ENCODE measurements at places on chromosomes 3 and 15.
A peak's percentile ranks its signal among the peaks of the same experiment; 100 is the strongest.

GRCh38 chr3:58234516-58234931, 3.1 kb upstream of the ABHD6 start:
- DNase-seq = no peak

- no peak for DNase-seq
Measured at GRCh38 chr15:45093622-45094357, 20.2 kb downstream of the DUOX2 start.

GRCh38 chr3:50625231-50626182, 8.6 kb downstream of the MAPKAPK3 start:
- no peak for DNase-seq

DNA sequence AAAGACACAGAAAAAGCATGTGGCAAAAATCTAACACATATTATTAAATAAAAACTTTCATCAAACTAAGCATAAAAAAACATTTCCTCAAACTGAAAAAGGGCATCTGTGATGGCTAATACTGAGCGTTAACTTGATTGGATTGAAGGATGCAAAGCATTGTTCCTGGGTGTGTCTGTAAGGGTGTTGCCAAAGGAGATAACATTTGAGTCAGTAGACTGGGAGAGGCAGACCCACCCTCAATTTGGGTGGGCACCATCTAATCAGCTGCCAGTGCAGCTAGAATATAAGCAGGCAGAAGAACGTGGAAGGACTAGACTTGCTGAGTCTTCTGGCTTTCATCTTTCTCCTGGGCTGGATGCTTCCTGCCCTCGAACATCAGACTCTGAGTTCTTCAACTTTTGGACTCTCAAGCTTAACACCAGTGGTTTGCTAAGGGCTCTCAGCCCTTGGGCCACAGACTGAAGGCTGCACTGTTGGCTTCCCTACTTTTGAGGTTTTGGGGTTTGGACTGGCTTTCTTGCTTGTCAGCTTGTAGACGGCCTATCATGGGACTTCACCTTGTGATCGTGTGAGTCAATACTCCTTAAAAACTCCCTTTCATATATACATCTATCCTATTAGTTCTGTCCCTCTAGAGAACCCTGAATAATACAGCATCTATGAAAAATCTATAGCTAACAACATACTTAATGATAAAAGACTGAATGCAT, 45.4 kb downstream of the DAZL start:
- DNase-seq = no peak

DNA sequence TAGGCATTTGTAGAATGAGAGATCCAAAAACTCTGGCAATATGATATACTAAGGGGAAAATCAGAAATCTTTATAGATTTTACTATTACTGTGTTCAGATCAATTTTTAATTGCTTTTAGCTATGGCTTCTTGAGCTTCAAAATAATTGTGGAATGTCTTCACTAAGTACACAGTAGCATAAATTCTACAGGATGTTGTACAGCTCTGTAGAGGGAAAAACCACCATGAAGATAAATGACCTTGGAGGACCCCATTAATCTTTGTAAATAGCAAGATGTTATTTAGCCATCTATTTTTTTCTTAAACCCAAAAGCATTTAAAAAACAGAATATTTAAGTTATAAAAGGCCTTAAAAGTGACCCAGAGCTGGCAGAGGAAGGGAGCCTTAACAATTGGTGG, 43.9 kb upstream of the FNDC3B start:
- DNase-seq = no peak

DNA sequence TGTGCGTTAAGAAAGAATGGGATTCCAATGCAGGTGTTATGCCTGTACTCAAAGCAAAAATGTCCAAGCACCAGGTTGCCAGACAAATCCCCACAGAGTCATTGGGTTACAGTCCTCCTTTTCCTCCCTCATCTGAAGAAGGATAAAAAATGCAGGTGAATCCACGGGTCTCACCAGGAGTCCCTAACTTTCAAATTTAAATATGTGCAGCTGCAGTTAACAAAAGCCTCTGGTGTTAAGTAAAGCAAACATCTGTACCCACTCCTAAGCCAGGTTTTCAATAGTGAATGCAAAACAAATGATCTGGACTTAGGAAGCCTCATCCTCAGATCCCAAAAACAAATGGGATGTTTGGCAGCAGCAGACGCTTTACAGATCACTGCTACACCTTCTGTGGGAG, 70.4 kb upstream of the SETMAR start:
- no peak for DNase-seq

GRCh38 chr15:95880031-95880570, 450.4 kb upstream of the NR2F2 start:
- DNase-seq = no peak

DNA sequence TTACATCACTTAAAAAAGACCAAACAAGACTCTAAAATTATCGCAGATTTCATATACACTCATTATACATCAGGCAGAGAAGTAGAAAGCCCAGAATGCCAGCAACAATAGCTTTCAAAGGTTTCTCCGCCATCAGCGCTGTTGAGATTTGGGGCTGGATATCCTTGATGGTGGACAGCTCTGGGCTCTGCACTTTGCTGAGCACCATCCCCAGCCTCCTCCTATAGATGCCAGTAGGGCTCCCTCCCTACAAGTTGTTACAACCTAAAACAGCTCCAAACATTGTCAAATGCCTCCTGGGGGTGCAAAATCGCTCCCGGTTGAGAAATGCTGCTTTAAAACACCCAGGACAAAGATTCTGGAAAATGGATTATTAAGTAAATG, 73.5 kb downstream of the ATP10A start:
- DNase-seq = no peak

DNA sequence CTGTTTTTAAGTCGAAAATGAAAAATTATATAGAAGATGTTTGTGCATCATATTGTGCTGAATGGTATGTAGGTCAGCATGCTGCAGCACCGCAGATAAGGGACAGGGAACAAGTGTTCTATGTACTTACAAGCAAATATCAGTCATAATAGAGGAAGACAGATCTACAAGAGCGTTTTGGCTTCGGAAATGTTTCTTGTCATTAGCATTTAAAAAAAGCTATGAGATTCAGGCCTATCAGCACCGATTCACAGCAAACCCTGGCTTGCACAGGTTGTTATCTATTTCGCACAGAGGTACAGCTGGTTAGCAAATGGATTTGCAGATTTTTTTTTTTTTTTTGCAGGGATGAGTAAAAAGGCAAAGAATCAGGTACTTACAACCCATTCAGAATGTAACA, 204.2 kb upstream of the TBC1D5 start:
- DNase-seq = no peak

GRCh38 chr3:48446043-48446424, 503 bp upstream of the ATRIP start:
- no peak for DNase-seq

- no peak for DNase-seq
Measured at GRCh38 chr3:86949850-86950249, 41.1 kb downstream of the VGLL3 start.

- DNase-seq = no peak
Measured at GRCh38 chr3:122031123-122031468, 9.0 kb upstream of the ILDR1 start.

GRCh38 chr3:122178711-122179110, 4.8 kb upstream of the CASR start:
- no peak for DNase-seq

DNA sequence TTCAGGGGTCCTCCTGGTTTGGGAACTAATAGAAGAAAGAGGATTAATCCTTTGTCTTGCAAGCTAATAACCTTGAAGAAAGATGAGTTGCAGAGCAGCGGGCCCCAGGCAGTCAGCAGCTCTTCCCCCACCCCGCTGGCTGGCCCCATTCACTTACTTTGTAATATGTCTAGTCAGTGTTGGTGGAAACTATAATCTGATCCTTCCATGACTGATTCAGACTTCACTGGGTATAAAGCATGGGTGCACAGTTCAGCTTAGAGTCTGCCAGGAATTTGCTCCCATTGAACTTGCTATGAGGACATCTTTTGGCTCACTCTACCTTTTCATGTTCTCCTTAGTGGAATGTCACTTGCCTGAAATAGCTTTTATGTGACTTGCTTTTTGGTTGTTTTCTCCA, 117.7 kb downstream of the CCNL1 start:
- no peak for DNase-seq

DNA sequence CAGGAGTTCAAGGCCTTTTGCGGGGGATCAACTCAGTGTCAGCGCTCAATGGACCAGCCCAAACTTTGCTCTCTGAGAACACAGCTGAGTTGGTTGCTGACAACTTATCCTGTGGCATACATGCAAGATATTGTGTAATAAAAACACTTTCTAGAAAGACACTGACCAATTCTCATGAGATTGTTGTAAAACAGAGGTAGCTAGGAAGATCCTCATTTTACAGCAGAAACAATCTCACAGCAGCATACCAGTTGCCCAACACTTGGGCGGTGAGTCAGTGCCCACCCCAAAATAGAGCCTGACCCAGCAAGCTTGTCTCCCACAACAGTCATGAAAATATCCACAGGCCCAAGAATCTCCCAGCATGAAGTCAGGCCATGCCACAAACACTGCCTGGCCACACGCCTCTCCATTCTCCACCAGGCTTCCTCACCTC, 18.2 kb downstream of the KLHL6 start:
- DNase-seq = no peak

DNA sequence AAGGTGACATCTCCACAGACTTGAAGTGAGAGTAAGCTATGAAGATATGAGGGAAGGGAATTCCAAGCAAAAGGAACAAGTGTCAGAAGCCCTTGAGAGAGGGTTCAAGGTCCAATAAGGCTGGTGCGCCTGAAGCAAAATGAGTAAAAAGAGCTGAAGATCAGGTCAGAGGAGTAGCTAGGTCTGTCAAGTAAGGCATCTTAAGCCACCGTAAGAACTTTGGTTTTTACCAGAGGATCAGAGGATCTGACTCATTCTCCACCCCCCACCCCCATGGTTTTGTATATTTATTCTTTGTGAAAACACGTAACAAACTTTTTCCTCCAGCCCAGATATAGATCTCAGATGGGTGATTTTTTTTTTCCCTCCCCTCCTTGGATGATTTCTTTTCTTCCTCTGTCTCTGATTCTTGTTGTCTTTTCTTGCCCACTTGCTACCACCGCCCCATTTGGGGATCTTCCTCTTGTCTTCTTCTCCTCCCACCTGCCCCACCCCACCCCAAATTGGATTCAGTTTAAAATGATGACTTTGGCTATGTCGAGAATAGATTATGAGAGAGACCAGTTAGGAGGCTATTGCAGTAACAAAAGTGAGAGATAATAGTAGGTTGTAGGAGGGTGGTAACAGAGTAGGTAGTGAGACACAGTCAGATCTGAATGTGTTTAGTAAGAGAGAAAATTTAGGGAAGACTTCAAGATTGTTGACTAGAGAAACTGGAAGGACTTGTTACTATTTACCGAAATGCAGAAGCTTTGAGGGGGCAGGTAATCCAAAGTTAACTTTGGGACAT, 6.1 kb downstream of the TRMT10C start:
- peak; percentile 36 for DNase-seq

GRCh38 chr3:172627057-172627809, 83.6 kb downstream of the NCEH1 start:
- DNase-seq = no peak

DNA sequence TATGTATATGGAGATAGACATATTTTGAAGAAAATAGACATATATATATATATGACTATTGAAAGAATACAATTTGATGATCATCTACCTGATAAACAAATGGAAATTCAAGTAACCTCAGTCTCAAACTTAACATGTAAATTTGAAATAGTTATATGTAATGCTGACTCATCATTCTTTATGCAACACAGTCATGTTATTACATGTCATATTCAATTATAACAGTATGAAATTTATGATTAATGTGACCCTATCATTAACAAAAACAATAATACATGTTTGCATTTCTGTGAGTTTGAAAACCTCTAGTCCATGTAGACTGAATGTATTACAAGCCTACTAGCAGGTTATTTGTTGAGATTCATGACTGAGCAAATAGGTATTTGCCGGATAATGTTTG, 204.1 kb downstream of the CADM2 start:
- DNase-seq = no peak

DNA sequence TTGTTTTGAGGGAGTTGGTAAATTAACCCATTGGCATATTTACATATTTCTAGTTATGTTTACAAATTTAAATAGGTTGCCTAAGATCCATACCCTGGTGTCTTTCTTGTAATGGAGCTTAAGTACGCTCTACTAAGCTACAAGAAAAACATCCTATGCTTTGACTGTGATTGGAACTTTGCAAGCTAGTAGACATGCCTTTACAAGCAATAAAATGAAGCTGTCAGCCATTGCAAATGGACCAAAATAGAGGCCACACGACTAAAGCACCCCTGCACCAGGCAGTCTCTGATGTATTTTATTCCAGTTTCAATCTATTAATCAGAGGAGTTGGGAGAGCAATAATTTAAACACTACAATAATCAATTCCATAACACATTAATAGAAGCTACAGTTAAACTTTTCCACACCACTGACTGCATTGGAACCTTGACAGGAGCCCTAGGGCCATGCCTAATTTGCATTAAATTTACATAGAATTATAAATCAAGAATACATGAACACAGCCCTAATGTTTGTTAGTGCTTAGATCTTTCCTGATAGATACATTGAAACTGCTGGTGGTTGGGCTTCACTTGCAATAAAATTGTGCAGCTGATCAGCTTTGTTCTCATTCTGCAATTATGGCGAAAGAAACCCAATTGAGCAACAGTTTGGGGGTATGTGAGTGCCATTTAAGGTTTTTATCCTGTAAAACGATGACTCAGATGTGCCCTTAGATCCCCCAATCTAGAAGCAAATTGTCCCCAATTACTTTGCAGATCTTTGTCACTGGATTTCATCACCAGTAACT, 360.1 kb downstream of the LSAMP start:
- no peak for DNase-seq

- no peak for DNase-seq
Measured at GRCh38 chr3:171375666-171376595, 84.3 kb downstream of the TNIK start.

DNA sequence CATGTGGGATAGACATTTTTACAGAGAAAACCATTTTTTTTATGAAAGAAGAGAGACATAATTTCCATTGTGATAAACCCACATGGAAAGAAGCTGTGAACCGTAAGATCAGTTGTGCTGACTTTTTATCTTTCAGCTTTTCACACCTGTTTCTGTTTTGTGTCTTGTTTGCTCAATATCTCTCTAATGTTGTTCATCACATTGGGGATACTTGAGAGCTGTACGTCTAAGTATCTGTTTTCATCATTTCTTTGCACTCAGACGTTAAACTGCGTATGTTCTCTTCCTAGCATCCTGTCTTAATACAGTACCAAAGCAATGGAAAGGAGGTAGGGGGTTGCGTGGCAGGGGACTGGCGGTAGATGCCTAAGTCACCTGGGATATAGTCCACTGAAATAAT, 449.0 kb downstream of the NAALADL2 start:
- DNase-seq = no peak

DNA sequence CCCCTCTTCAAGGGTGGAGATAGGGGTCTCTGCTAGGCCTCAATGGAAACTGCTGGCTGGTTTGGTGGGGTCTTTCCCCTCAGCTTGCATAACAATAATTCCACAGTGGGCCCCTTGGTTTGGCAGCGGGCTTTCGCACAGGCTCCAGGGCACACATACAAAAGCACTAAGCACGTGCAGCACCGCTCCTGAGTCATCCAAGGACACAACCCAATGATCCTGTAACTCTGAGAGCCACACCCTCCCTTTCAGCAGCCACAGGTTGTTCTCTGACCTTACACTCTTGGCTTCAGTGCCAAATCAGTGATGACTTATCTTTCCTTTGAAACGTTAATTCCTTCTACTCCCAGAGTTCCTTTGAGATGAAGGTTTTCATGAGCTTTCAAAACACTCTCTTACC, 41.7 kb downstream of the DAPK2 start:
- no peak for DNase-seq

GRCh38 chr3:114178770-114179368, at the start of gene DRD3:
Gene DRD3 (minus strand): TSS chr3:114179052. CDS start chr3:114171992, 7,060 bp downstream.
- DNase-seq = peak; percentile 25

- DNase-seq = no peak
Measured at GRCh38 chr3:184618811-184619210, 57.2 kb downstream of the EPHB3 start.

All from activated CD4-positive, alpha-beta T cell treated with anti-CD3 and anti-CD28 coated beads, Interleukin-2, Interleukin-4, amounts not matched to agents 100 ng/mL and 50 ng/mL, durations not matched to agents 16 hours and 8 hours (primary cell).